ENCODE measurements at places on chromosomes 5 and 9.
A peak's percentile ranks its signal among the peaks of the same experiment; 100 is the strongest.

DNA sequence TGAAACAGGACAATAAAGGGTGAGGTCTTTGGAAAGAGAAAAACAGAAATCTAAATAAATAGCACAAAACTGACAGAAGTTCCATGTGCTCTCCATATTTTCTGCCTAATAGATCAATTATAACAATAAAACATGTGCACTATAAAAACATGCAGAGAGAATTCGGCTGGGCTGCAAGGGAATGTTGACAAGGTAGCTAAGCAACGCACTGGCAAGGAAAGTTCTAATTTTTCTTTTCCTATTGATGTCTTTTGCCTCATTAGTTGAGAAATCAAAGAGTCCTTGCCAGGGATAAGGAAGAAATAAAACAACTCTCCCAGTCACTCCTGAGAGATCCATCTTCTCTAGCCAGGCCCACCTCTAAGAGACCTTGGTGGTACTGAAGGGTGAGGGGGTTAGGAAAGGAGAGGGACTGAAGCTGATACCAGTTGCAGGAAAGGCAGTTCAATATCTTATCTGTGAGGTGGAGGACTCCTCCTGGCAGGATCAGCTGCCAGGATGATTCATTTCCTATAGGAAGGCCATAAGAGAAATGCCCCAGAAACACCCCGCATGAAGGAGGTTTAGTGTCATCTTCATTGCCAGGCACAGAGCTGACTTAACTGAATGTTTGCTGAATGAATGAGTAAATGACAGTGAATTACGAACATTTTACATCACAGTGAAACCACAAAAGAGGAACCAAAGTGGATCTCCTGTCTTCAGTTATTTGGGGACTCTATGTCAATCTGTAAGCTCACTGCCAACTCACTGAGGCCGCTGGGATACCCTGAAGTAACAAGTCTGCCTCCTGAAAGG is 63.7 kb upstream of the IFNK start:
- no peak for DNase-seq

- no peak for DNase-seq
These were observed 81.6 kb downstream of the PPP2R2B start for GRCh38 chr5:146796911-146797310.

DNA sequence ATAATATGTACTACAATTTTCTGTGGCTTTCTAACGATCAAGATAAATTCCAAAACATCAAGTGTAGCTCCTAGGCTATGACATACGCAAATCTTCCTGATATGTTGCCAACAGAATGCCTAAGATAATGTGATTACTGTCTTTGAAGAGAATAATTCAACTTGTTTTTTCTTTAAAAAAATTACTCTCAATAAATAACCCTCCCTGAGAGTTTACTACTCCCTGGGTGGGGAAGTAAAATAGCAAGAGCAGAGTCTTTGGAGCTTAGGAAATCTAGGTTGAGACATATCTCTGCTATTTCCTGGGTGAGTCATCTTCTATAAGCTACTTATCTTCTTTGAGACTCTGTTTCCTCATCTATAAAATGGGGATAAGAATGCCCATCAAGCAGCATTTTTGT is 201.2 kb downstream of the ACTL7B start:
- no peak for DNase-seq

DNA sequence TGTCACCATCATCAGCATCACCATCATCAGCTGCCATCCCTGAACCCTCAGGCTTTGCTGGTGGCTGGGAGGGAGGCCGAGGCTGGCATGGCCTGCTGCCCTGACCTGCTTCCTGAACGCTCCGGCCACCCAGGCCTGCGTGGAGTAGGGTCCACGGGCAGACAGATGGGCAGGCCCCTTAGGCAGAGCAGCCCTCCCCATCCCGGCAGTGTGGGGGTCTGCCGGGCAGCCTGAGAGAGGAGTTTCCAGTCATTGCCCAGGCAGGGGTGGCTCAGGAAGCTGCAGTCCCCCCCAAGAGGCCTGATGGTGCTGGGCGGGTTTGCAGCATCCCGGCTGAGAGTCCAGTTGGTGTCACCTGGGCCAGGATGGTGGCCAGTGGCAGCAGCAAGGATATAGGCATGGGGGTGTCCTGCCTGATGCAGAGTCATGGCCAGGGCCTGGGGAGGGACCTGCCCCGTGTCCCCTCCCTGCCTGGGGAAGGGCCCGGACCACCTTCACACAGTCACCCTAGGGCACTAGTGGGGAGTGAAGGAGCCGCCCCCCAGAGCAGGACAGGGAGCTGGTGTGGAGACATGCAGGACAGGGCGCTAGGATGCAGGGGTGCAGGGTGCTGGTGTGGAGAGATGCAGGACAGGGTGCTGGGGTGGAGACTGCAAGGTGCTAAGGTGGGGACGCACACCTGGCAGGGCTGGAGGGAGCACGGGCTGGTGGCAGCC is 7.7 kb upstream of the EGFL7 start:
- no peak for DNase-seq

- DNase-seq = no peak
These were observed 27.9 kb downstream of the CCT5 start for GRCh38 chr5:10277773-10278630.

- DNase-seq = no peak
These were observed 42.2 kb upstream of the RFX3 start for GRCh38 chr9:3567988-3568387.

DNA sequence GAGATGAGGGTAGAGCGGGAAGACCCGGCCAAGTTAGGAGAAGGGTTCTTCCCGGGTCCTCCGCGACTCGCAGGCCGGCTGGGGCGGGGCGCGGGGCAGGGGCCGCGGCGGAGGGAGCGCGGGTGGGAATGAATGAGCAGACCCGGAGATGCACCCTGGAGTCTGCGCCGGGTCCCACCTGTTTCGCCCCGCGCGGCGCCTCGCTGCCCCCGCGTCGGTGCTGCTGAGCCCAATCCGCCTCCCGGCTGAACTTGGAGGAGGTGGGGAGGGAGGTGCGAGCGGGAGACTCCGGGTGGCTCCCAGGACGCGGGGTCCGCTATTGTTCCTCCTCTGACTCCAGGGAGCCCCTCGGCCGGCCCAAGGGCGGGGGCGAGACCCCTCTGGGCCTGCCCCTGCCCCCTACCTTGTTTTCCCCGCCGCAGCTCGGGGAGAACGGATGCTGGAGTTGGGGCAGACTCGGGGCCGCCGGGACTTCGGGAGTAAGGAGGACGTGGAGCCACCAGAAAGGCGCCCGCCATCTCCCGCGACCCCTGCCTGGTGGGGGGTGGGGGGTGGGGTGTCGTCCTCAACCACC is 659 bp downstream of the RAI14 start:
- DNase-seq = no peak

GRCh38 chr9:89747596-89747995 is 142.8 kb downstream of the GADD45G start:
- no peak for DNase-seq

DNA sequence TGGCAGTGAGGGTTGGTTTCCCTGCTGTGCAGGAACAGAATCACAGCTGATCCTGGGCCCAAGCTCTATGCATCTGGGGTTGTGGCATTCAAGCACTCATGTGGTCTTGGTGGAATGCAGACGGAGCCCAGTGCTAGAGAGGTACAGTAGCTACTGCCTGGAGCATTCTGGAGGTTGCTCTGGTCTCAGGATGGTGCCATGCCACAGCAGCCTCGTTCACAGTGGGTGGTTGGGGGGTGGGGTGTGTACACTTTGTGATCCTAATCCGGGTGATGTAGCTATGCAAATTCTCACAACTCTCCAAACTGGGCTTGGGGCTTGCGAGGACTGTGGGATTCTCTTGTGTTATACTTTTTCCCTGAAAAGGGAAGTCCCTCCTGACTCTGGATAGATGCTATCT is 45.2 kb downstream of the FGD3 start:
- DNase-seq = no peak

GRCh38 chr9:34963552-34963951 is 5.5 kb downstream of the PHF24 start:
- DNase-seq = no peak

DNA sequence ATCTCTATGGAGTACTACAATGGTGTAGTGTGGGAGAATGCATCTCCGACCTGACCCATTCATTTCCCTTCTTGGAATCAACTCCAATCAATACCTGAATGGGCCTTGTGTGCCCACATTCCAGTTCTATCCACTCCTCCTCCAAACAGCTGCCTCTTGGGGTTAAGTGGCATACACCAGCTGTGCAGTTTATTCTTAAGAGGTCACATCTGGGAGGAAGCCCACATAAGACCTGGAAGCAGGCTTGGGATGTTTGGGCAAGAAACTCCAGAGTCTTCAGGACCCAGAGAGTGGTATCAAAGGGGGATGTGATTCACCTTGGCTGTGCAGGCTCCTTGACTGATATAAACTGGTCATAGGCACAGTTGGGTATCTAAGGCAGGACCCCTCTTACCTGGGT is 46.0 kb downstream of the ACTBL2 start:
- DNase-seq = no peak

- DNase-seq = no peak
These were observed 374.9 kb upstream of the IRX4 start for GRCh38 chr5:2257326-2258244.

- no peak for DNase-seq
These were observed at the start of gene CARD19 for GRCh38 chr9:93096131-93096802. CARD19 (plus strand) TSS chr9:93096217; CDS start chr9:93096346, 129 bp downstream.

DNA sequence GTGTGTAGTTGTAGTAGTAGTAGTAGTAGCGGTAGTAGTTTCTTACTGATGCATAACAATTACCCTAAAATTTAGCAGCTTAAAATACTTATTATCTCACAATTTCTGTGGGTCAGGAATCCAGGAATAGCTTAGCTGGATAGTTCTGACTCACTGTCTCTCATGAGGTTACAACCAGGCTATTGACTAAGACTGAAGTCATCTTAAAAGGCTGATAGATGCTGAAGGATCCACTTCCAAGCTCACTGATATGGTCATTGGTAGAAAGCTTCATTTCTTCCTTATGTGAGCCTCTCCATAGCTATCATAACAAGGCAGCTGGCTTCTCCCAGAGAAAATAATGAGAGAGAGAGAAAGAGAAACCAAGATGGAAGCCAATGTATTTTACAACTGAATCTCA is 147.5 kb upstream of the FBXL17 start:
- peak; percentile 28 for DNase-seq

DNA sequence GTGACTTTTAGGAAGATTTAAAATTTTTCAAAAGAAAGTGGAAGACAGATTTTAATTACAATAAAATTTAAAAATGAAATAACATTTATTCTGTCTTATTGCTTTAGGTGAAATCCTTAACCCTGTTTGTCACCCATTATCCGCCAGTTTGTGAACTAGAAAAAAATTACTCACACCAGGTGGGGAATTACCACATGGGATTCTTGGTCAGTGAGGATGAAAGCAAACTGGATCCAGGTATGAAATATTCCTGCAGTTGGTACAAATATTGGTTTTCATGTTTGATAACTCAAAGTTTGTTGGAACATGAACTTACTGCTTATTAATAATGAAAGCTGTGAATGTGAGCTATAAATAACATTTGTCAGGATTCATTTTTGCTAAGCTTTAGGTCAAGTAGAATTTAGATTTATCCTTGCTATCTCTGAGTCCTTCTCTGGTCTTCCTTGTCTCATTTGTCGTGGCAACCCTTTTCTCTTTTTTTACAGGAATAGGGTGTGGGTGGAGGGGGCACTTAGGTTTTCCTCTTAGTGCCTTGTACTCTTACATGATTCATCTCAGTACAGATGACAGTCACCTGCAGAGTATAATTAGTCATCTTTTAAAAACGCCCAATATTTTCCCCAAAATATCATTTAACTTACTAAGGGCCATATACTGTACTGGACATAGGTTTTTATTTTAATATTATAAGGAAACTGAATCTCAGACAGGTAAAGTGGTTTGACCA is 95.3 kb upstream of the RASGRF2 start:
- DNase-seq = no peak

DNA sequence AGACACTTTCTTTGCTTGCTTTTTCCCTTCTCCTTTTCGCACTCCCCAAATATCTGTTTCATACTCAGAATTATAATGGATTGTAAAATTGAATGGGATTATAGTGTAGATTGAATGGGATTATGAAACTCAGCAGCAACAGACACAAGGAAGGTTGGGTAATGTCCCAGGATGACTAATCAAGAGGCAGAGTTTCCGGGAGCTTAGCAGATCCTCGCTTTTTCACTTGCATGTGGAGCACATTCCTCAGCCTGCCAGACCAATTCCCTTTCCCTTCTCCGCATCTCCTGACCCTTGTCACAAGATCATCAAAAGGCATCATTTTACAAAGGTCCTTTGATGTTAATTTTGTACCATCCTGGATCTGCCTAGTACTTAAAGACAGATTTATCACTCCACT is 55.1 kb upstream of the SLC1A1 start:
- DNase-seq = peak; percentile 35

- peak; percentile 98 for DNase-seq
These were observed 30.5 kb upstream of the ZSWIM6 start for GRCh38 chr5:61301341-61302199.

DNA sequence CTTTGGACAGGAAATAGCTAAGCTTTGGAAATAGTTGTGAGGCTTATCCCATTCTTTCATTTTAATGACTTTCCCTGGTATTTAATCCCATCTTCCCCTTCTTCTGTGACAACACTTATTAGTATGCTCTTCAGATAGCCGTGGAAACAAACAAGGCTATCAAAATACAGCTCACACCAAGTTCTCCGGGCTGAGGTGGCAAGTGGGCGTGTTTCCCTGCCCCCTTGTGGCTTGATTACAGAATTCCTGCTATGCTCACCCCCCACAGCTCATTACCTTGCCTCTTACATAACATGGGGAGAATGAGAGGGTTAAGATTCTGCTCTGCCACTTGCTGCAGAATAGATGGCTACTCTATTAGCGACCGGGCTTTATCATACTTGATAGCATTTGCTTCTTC is 437.1 kb upstream of the TLE4 start:
- no peak for DNase-seq

DNA sequence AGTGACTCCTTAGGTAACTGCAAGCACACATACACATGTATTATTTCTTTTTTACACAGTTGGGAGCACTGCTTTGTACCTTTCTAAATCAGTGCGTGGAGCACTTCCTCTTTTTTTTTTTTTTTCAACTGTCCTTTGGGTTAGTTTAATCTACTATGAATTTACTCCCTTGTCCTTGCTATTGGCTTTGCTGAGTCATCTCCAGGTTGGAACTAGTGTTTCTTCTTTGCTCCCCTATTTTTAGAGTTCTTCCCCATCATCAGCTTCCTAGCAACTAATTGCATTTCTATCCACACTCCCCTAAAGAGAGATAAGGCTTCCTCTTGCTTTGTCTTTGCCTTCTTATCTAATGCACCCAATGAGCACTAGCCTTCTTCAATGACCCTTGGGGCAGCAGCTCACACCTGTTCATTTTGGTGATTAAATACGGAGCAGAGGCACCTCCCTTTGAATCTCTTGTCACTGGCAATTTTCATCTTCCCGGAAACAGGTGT is 24.3 kb downstream of the S100Z start:
- DNase-seq = no peak

- DNase-seq = no peak
These were observed 284.6 kb upstream of the TLE4 start for GRCh38 chr9:79286992-79287707.

DNA sequence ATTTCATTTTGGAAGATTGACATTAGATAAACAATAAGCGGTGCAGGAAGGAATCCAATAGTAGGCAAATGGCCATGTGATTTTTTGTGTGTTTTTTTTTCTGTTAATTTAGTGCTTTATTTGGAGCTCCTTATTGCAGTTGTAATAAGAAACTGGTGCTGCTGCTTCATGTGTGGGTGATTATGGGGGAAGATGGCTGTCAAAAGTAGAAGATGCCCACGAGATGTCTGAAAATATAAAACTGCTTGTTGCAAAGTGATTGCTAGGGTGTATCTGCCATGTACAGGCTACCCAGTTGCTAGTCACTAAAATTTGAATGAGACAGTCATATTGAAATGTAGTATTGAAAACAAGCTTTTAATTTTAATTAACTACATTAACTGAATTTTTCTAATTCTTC is 216.7 kb upstream of the FTMT start:
- DNase-seq = no peak

- no peak for DNase-seq
These were observed 45.1 kb downstream of the SLCO6A1 start for GRCh38 chr5:102453716-102454115.
